Right atrium auricular region (tissue), 2 donors: ENCODE measurements at places on chromosomes 5 and 9. TPM values are rescaled to one million over a fixed set of nuclear protein-coding genes. Genes with fewer than 3 reads are reported as not detected.

DNA sequence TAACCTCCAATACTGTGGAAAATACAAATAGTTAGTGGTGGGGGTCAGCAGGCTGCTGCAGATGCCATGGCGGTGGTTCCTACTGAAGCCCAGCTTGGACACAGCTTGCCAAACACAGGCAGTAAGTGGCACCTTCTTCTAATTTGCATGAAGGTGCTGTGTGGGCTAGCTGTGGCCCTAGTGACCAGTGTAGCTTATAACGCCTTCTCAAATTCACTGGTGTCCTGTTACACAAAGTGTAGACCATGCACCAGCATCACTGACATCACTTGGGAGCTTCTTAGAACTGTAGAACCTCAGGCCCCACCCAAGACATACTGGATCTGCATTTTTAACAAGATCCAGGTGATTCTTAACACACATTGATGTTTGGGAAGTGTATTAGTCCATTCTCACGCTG lies 58.8 kb upstream of the TGFBR1 start:
- DNase-seq = no peak

GRCh38 chr5:96288845-96289185 lies 144.2 kb downstream of the PCSK1 start:
- no peak for DNase-seq

- no peak for DNase-seq
Measured at GRCh38 chr5:74543162-74543995, 97.1 kb downstream of the ENC1 start.

- no peak for DNase-seq
Measured at GRCh38 chr5:176895831-176896230, 3.3 kb downstream of the HK3 start.

GRCh38 chr5:124528838-124529237 lies 217.6 kb downstream of the ZNF608 start:
- no peak for DNase-seq

- DNase-seq = peak; percentile 93
Measured at GRCh38 chr5:154850255-154851062, at the start of gene FAXDC2. FAXDC2 (minus strand) TSS chr5:154850603; CDS start chr5:154838178, 12,425 bp downstream.

- no peak for DNase-seq
Measured at GRCh38 chr5:8727396-8727795, 818.5 kb downstream of the SEMA5A start.

HMCN2 gene
- 7.3 TPM for total RNA-seq

ZDHHC11 gene
- 16.2 TPM for total RNA-seq
